ENCODE measurements at places on chromosomes 11 and 22. TPM values are rescaled to one million over a fixed set of nuclear protein-coding genes. Genes with fewer than 3 reads are reported as not detected.

GRCh38 chr11:102302241-102302640, 15.0 kb upstream of the BIRC3 start:
- no peak for DNase-seq

GRCh38 chr22:42319386-42319785, 48.9 kb upstream of the TCF20 start:
- no peak for DNase-seq

DNA sequence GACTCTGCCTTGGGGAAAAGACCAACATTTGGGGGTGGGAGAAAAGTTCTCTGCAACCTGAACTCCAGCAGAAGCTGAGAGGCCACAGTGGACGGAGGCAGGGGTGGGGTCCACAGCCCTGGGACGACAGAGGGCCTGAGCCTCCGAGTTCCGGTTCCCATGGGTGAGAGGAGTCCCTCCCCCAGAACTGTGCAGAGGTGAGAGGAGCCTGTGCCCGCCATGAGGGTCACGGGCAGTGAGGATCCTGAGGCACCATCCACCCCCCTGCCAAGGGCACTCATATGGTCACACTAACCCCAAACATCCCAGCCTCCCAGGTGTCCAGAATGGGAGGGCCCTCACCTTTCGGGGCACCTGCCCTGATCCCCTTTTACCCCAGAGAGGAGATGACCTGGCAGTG, 30.5 kb downstream of the KIAA0930 start:
- DNase-seq: no peak

GRCh38 chr11:4178813-4179662, 84.4 kb downstream of the RRM1 start:
- DNase-seq: no peak

DNA sequence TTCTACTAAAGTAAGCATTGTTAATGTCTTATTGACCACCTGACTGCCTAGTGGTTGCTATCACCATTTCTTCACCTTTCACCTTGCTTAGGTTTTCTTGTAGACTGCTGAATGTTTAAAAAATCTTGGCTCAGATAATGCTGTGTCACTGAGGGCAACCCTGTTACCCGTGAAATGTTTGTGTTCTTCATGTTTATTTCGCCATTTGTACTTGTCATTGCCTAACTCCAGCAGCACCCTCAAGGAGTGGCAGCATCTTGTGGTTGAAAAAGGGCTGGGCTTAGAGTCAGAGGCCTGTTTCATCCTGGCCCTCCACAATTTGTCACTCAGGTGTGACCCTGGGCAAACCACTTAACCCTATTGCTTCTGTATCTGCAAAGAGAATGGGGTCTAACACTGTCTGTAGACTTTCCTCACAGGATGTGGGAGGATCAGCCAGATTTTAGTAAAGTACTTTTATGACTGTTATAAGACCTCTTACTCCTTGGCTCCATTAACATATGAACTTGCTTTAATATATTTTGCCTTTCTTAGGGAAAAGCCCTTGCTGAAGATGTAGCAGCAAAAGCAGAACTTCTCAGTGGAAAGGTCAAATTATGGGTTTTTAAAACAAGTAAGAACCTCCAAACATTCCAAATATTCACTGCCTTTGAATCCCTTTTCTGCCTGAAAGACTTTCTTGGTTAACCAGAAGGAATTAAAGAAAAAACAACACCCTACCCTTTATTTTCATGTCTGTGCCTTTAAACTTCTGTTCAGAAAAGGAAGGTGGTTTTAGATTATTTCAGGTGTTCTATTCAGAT, 154.5 kb upstream of the C11orf87 start:
- no peak for DNase-seq

Gene MOV10L1
- not detected for total RNA-seq

- no peak for DNase-seq
These were observed 36.4 kb downstream of the NRXN2 start for GRCh38 chr11:64686466-64687170.

DNA sequence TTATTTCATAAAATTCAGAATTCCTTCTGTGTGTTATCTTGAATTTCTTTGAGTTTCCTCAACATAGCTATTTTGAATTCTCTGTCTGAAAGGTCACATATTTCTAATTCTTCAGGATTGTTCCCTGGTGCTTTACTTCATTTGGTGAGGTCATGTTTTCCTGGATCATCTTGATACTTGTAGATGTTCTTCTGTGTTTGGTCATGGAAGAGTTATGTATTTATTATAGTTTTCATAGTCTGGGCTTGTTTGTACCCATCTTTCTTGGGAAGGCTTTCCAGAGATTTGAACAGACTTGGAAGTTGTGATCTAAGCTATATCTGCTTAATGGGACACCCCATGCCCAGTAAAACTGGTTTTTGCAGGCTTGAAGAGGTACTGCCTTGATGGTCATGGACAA, 149.6 kb downstream of the METTL15 start:
- no peak for DNase-seq

GRCh38 chr11:121711236-121711635, 258.5 kb upstream of the SORL1-AS1 start:
- DNase-seq: no peak

All from naive thymus-derived CD8-positive, alpha-beta T cell (primary cell).